Activated CD4-positive, alpha-beta T cell treated with anti-CD3 and anti-CD28 coated beads, Interleukin-2, amount 50 U/mL, for 16 hours (primary cell): ENCODE measurements at places on chromosomes 6 and 20.
A peak's percentile ranks its signal among the peaks of the same experiment; 100 is the strongest.

- no peak for DNase-seq
Observed at GRCh38 chr20:23251779-23252178, 98.8 kb upstream of the NXT1 start.

- DNase-seq = no peak
Observed at GRCh38 chr6:37130704-37131103, 39.2 kb upstream of the PIM1 start.

GRCh38 chr20:58128635-58129625 lies 99.5 kb downstream of the ANKRD60 start:
- no peak for DNase-seq

DNA sequence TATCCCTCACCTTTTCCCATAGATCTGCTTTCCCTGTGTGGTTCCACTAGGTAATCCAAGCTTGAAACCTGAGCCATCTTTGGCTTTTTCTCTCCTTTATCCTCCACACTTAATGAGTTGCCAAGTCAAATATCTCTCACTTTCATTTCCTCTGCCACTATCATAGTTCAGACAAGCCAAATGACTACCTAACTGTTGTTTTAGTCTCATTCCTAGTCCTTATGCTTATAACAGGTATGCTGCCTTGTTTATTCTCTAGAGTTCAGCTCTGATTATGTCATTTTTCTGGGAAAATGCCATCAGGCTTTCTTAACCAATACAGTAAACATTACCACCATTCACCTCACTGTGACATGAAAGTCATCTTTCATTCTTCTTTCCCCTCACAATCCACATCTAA lies 6.5 kb downstream of the EFHC1 start:
- no peak for DNase-seq

GRCh38 chr6:21317642-21318041 lies 275.9 kb upstream of the SOX4 start:
- DNase-seq = no peak

DNA sequence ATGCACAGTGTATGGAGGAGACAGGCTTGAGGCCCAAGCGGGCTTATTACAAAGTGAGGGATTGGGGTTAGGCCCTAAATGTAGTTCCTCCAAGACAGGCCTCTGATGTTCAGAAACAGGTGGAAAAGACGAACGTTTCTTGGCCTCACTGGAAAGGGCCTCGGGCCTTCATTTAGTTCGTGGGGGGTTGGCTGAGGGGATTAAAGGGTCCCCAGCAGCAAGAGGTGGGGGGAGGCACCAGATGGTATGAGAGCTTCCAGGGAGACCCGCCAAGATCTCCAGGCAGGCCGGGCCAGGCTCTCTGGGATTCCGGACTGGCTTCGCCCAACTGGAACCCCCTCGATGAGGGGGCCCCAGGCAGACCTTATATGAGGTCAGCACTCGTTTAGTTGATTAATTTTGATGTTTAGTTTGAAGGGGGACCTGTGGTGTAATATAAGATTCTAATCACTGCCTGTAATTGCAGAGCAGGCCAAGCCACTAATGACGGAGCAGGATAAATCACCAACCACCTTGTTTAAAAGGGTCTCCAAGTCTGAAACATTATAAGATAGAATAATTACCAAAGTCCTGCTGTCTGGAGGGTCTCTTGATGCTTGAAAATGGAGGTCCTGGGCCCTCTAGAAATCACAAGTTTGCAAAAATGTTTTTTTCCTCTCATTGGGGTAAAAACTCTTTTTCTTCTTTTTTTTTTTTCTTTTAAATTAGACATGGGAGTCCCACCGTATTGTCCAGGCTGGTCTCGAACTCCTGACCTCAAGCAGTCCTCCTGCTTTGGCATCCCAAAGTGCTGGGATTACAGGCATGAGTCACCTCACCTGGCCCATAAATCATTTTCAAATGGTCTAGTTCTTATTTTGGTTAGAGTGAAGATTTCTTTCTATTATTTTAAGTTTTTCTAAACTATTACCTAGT lies 2.2 kb downstream of the HMGA1 start:
- DNase-seq = no peak

DNA sequence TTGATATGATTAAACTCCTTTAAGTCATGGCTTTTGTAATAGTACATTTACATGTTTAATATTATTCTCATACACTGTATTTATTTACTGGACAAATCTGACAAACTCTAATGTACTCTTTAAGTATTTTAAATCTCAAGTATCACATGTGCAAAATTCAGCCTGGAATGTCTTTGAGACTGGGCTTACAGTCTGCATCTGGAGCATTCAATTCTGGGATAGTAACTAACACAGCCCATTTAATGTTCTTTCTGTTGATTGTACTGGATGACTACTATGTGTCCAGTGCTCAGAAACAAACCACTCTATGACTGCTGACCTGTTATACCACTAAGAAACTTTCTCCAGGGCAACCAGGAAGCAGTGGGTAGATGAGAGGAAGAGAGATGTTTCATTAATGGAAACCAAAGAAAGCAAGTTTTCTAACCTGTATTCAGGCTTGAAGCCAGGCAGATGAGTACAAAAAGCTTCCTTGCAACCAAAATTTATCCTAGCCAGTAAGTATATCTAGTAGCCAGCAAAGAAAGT lies 26.8 kb downstream of the FBXL4 start:
- peak; percentile 6 for DNase-seq

GRCh38 chr6:13524801-13525508 lies 37.6 kb upstream of the GFOD1 start:
- no peak for DNase-seq

GRCh38 chr6:95784019-95784418 lies 206.7 kb downstream of the MANEA start:
- DNase-seq = no peak

GRCh38 chr6:32843331-32843978 lies 392 bp downstream of the PSMB8 start:
- no peak for DNase-seq

DNA sequence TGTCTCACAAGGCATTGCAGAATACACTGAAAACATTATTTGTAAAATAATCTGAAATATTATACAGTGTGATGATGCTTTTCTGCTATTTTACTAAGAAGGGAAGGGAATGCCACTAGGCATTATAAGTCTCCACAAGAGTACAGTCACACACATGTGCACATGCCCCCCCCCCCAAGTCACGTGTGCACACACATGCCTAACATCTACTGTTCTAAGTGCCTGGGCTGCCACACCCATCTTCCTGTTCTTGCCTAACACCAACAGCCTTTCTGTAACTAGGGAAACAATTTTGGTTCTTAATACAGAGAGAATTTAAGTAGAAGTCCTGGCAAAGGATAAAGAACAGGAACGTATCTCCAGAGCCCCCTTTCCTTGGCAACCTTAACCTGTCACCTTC lies 58.2 kb upstream of the BCLAF1 start:
- DNase-seq = no peak

DNA sequence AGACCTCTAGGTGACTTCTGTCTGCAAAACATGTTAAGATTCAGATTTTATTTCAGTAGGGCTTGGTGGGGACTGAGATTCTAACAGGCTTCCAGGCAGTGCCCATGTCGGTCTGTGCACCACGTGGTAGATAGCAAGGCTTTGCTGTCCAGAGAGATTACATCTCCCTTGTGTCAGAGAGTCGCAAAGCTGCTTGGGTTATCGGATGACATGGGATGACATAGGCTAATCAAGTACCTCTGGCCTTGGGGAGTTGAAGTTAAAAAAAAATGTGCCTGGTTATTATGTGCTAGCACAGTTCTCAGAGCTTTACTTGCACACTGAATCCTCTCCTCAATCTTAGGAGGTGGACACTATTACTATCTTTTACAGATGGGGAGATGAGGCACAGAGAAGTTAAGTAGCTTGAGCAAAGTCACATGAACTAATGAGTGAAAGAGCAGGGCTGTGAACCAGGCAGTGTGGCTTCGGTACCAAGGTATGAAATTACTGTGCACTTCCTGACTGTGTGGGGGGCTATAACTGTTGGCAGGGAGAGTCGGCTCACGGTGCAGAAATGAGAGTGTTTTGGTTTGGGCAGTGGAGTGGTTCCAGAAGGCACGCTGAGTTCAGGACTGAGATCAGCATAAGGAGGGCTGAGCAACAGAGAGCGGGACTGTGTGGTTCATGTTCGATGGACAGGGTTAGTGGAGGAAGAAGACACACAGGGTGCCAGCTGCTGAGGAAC lies 41.1 kb downstream of the FARS2 start:
- peak; percentile 94 for DNase-seq

DNA sequence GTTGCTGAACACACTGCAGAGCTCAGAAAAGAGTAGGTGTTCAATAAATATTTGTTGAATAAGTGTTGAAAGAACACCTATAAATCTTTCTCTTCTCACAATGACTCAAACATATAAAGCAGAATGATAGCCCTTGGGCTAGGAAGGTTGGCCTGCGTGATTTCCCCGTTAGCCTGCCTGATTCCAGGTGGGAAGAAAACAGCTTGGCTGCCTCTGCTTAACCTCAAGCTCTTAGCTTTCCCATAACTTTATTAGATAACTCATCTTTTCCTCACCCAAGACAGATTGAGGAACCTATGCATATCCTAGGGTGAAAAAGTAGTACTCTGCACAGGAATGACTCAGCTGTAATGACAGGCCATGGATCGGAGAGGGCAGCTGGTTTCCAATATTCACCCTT lies 300.3 kb upstream of the ID4 start:
- no peak for DNase-seq

DNA sequence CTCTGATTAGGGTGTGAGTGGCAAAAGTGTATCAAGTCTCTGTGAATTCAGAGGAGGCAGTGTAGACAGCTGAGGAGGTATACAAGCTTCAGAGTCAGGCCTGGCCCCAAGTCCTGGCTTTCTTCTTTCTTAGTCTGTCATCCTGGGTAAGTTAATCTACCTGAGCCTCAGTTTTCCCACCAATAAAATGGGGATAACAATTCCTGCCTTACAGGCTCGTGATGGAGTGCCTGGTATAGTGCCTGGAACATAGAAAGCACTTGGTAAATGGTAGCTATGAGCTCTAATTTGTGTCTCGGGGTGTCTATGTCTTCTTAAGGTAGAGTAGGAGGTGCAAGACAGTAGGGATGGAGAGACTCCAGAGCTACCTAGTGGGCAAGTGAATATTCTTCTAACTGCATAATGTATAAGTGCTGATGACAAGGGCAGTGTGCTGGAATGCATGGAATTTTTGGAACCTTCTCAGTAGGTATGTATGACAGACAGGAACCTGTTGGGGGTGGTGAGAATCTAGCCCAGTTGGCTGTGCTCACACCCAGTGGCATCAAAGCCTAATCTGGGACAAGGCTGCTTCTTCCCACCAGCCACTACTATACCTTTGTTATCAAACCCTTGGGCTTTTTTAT lies 4.0 kb upstream of the SCUBE3 start:
- DNase-seq = no peak

GRCh38 chr6:31736021-31736767 lies at the start of gene CLIC1:
CLIC1 (minus strand) TSS chr6:31736530; CDS start chr6:31736300, 230 bp downstream.
- peak; percentile 88 for DNase-seq
